Upper lobe of right lung (tissue), 1 donor: ENCODE measurements at places on chromosomes 4 and X. TPM values are rescaled to one million over a fixed set of nuclear protein-coding genes. Genes with fewer than 3 reads are reported as not detected.
A peak's percentile ranks its signal among the peaks of the same experiment; 100 is the strongest.

GRCh38 chrX:133574716-133575115, 159.4 kb upstream of the GPC4 start:
- no peaks in the 10 kb centered on the region for H3K36me3 ChIP-seq
- no peaks in the 10 kb centered on the region for H3K4me1 ChIP-seq
- H3K27ac ChIP-seq = no peak overlapping the region
- no peak for DNase-seq

NDP gene
- not detected for total RNA-seq

- H3K27ac ChIP-seq = no peak overlapping the region
- no peaks in the 10 kb centered on the region for H3K36me3 ChIP-seq
- H3K27me3 ChIP-seq = peaks cover 5% of the 10 kb centered on the region
- no peak for DNase-seq
- H3K4me1 ChIP-seq = peaks cover 13% of the 10 kb centered on the region
Measured at GRCh38 chr4:71185037-71185436, 153.8 kb upstream of the SLC4A4 start.

GRCh38 chr4:47118192-47118929, 87.0 kb downstream of the GABRB1 start:
- no peak overlapping the region for H3K4me3 ChIP-seq
- H3K27me3 ChIP-seq = no peaks in the 10 kb centered on the region
- H3K36me3 ChIP-seq = no peaks in the 10 kb centered on the region
- H3K4me1 ChIP-seq = no peaks in the 10 kb centered on the region
- H3K27ac ChIP-seq = no peak overlapping the region
- no peak for DNase-seq

- H3K4me3 ChIP-seq = no peak overlapping the region
- H3K36me3 ChIP-seq = no peaks in the 10 kb centered on the region
- no peaks in the 10 kb centered on the region for H3K27me3 ChIP-seq
Measured at GRCh38 chr4:14701389-14701788, 300.9 kb upstream of the CPEB2 start.

HPGD gene
- 77.2 TPM for total RNA-seq

PCYT1B gene
- total RNA-seq = 0.14 TPM

- H3K4me1 ChIP-seq = no peaks in the 10 kb centered on the region
- no peaks in the 10 kb centered on the region for H3K36me3 ChIP-seq
- H3K27ac ChIP-seq = no peak overlapping the region
- no peaks in the 10 kb centered on the region for H3K27me3 ChIP-seq
- DNase-seq = no peak
Measured at GRCh38 chr4:114615435-114615834, 16.8 kb downstream of the UGT8 start.

CSN3 gene
- total RNA-seq = not detected

DNA sequence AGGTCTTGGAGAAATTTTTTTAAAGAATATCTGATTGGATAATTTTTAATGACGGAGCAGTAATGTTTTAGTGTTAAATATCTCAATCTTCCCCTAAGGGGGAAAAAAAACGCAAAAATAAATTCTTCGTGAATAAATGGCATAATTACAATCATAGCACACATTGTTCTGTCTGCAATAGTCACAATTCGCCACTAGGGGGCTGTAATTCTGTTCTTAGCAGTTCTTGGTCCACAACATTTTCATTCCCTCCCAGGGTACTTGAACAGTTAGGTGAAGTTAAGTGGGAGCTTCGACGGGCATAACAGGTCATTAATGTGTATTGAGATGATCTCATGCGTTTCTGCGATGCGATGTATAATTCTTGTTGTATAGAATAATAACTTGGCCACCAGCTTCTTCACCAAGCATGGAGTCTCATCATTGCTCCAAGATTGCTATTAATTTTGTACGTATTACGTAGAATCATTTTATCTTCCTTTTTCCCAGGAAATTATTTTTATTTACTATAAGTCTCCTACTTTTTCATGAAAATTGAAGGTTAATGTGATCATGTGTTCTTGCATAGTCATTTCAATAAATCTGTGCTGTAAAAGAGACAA, 27.2 kb downstream of the HTR2C start:
- no peak overlapping the region for H3K4me3 ChIP-seq
- H3K4me1 ChIP-seq = no peaks in the 10 kb centered on the region
- no peak for DNase-seq
- H3K27me3 ChIP-seq = no peaks in the 10 kb centered on the region

TCP11X2 gene
- not detected for total RNA-seq

DNA sequence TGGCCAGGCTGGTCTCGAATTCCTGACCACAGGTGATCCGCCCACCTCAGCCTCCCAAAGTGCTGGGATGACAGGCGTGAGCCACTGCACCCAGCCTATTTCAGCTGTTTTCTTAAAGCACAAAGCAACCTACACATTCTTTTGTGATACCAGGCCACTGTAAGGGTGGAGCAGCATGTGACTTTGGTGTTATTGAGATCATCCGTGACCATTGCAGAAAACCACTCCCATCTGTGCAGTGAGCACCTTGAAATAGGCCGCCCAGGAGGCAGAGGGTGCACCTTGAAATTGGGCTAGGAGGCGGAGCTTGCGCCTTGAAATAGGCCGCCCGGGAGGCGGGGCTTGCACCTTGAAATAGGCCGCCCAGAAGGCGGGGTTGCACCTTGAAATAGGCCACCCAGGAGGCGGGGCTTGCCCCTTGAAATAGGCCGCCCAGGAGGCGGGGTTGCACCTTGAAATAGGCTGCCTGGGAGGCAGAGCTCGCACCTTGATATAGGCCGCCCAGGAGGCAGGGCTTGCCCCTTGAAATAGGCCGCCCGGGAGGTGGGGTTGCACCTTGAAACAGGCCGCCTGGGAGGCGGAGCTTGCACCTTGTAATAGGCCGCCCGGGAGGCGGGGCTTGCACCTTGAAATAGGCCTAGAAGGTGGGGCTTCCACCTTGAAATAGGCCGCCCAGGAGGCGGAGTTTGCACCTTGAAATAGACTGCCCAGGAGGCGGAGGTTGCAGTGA, 9.0 kb upstream of the SLC25A6 start:
- H3K4me1 ChIP-seq = no peaks in the 10 kb centered on the region
- H3K27ac ChIP-seq = no peak overlapping the region
- peak; percentile 27 for DNase-seq
- no peaks in the 10 kb centered on the region for H3K27me3 ChIP-seq

GRCh38 chrX:53050841-53051240, 2.3 kb downstream of the GPR173 start:
- H3K4me1 ChIP-seq = no peaks in the 10 kb centered on the region
- no peaks in the 10 kb centered on the region for H3K27me3 ChIP-seq
- H3K27ac ChIP-seq = no peak overlapping the region
- H3K4me3 ChIP-seq = no peak overlapping the region
- no peaks in the 10 kb centered on the region for H3K36me3 ChIP-seq
- DNase-seq = no peak

SRPX gene
- 56.7 TPM for total RNA-seq

- no peaks in the 10 kb centered on the region for H3K4me1 ChIP-seq
- no peaks in the 10 kb centered on the region for H3K27me3 ChIP-seq
- H3K27ac ChIP-seq = no peak overlapping the region
- no peaks in the 10 kb centered on the region for H3K36me3 ChIP-seq
- no peak overlapping the region for H3K4me3 ChIP-seq
Measured at GRCh38 chr4:75144475-75144874, 211.6 kb downstream of the PARM1 start.
